ENCODE measurements at places on chromosomes 11 and 22.

DNA sequence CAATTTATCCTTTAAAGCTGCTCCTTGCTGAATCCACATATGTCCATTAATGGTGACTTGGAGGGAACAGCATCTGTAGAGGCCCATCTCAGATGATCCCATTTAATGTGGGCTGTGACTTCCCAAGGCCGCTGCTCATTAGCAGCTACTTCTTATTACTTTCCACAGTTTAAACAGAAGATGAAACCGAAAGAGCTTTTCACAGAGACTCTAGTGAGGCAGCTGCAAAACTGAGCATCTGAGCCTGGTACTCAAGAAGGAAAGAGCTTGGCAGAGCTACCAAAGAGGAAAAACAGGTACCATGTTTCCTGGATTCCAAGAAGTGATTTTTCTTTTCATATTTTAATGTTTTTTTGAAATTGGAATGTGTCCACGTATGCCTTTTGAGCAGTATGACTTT, 110.5 kb upstream of the NARS2 start:
- DNase-seq: no peak

DNA sequence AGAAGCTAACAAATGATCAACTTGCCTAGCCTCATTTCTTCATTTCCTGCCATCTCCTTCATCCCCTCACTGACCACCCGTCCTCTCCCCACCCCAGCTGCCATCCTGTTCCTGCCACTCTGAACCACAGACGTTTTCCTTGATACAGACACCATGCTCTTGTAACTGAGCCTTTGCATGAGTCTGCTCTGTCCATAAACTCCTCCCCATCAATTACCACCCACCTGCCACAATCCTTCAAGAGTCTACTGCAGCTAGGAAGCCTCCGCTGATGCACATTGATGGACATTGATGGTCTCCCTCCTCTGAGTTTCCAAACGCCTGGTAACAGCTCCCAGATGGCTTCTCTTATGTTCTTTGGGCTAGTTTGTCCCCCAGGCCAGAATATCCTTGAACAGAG, 193.8 kb downstream of the DBX1 start:
- DNase-seq: no peak

- DNase-seq: no peak
Observed at GRCh38 chr11:69242266-69242920, 51.6 kb upstream of the MYEOV start.

- DNase-seq: no peak
Observed at GRCh38 chr11:10824888-10825287, 16.2 kb upstream of the EIF4G2 start.

DNA sequence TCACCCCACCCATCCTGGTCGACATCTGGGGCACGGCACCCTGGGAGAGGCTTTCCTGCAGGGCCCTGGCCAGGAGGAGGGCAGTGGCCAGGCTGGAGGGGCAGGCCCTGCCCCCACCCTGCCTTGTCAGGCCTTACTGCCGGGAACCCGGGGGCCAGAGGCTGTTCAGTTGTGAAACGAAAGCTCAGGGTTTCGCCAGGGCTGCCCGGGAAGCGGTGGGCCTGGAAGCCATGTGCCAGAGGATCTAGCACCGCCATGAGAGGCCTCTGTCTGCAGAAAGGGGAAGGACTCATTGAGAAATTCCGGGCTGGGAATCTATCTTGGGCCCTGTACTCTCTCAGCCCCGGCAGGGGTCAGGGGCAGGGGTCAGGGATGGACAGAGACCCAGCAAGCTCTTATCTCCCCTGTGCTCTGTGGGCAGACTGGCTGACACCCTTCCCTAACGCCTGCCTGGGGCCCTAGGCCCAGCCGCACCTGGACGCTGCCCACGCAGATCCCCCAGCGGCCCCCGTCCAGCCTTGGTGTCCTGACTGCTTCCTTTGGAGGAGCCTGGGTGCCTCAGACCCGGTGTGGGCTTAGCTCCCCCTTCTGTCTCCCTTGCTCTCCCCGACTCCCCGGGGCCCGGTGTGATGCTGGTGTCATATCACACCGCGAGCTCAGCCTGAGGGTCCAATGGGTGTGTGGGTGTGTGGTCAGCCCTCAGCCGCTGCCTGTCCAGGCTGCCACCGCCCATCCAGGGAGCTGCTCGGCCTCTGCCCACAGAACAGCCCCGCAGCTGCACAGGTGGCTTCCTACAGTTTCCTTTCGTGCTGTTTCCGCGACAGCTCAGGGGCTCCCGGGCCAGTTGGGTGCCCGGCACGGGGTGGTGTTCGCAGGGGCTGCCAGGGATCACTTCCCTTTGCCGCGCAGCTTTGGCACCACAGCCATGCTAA, 6.5 kb downstream of the PIM3 start:
- DNase-seq: no peak

GRCh38 chr11:109726061-109726460, 304.1 kb downstream of the C11orf87 start:
- DNase-seq: no peak

DNA sequence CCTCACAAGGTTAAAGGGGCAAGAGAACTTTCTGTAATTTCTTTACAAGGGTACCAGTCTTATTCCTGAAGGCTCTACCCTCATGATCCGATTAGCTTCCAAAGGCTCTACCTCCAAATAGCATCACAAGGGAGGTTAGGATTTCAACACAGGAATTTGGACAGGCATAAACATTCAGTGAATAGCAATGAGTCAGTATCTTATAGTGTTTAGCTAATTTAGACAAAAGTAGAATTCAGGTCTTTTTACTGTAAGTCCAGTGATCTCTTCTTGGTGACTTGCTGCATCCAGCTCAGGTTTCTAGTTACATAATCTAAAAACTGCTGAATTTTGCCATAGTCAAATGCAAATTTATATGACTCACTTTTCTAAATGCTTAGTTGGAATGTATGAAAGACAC, 1995.6 kb upstream of the RAG2 start:
- no peak for DNase-seq

- no peak for DNase-seq
Observed at GRCh38 chr11:57885298-57886050, 123.9 kb downstream of the CTNND1 start.

GRCh38 chr11:102883141-102883540, 8.4 kb upstream of the MMP12 start:
- no peak for DNase-seq

DNA sequence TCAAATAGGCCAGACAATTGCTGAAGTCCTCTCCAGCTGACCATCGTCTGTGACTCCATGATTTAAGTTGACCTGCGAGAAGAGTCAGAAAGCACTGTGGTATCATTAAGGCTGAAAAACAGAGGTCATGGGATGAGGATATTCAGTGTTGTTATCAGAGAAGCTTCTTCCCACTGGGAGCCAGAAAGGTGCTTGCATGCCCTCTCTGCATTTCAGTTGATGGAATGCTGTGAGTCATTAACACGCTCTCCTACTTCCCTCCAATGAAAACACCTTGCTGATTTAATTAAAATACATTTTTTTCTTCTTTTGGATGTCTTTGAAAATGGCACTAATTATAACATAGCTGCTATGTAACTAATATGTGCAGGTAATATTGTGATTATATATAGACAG, 667.0 kb downstream of the NTM start:
- DNase-seq: no peak

DNA sequence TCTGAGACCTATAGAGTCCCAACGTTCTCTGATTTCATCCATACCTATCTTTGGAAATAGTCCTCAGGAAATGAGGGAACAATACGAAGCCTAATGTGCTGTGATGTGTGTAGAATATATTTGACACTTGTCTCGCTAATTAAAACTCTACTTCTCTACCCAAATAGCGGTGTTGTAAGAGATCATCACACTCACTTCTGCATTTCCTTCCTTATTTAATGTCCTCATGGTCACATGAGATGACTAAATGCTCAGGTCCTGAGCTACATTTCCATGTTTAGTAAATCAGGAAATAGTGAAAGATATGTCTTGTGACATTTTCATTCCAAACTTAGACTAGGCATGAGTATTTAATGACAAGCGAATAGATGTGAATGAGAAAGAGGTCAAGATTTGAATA, 112.3 kb downstream of the MAML2 start:
- no peak for DNase-seq

- DNase-seq: no peak
Observed at GRCh38 chr22:38935023-38935422, 22.4 kb upstream of the APOBEC3A start.

DNA sequence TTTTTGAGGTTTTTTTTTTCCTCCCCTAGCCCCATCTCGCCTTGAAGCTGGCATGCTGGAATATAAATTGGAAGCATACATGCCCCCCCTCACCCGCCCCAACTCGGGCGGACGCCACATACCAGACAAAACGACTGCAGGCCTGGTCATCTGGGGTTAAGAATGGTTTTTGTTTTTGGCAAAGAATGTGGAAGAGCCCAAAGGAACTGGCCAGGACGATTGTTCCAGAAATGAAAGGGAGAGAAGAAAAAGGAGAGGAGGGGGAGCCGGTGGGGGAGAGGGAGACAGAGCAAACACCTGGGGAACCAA, 25.0 kb downstream of the MN1 start:
- no peak for DNase-seq

GRCh38 chr11:130400781-130401483, 27.5 kb downstream of the ADAMTS8 start:
- DNase-seq: no peak

DNA sequence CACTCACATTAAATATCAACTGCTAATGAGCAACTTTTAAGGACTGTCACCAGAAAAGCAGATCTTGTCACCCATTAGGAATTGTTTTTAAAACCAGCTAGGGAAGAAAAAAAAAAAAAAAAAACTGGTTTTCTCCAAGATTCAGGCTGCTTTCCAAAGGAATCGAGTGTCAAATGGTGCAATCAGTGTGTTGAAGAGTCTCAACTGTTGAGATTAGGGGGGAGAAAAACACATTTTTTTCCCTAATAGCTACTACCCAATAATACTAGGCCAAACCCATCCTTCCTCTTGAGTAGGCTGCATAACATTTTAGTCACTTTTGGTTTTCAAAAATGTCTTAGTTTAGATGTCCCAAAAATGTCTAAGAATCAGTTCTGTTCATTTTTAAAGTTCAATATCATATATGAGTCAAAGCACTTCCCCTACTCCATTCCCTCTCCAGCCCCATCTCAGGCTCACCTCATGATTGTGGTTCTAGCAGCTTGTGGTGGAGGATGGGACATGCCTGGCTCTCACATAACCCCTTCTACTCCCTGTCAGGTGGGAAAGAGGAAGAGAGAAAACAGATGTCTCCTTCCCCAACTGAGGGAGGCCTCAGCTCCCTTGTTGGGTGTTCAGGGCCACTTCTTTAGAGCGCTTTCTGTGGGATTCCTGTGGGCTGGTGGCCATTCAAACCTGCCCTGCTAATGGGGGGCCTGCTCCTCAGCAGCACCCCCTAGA, 193.6 kb downstream of the CWF19L2 start:
- DNase-seq: no peak

GRCh38 chr22:32079130-32080089, 36.3 kb downstream of the SLC5A1 start:
- DNase-seq: no peak

DNA sequence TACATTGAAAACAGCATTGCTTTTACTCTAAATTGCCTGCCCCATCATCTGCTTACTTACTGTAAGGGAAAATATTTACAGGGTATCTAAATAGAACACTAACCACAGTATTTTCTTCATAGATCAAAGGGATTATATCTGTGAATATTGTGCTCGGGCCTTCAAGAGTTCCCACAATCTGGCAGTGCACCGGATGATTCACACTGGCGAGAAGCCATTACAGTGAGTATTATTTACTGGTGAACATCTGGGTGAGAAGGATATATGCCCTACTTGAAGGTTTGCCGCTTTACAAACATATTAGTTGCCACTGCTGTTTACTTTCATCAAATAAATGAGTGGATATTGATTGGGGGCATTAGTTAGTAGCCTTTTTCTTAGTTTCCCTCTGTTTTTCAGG, 5.9 kb upstream of the CNTF start:
- DNase-seq: no peak

- DNase-seq: no peak
Observed at GRCh38 chr11:69922596-69923111, 103.4 kb upstream of the FGF3 start.

DNA sequence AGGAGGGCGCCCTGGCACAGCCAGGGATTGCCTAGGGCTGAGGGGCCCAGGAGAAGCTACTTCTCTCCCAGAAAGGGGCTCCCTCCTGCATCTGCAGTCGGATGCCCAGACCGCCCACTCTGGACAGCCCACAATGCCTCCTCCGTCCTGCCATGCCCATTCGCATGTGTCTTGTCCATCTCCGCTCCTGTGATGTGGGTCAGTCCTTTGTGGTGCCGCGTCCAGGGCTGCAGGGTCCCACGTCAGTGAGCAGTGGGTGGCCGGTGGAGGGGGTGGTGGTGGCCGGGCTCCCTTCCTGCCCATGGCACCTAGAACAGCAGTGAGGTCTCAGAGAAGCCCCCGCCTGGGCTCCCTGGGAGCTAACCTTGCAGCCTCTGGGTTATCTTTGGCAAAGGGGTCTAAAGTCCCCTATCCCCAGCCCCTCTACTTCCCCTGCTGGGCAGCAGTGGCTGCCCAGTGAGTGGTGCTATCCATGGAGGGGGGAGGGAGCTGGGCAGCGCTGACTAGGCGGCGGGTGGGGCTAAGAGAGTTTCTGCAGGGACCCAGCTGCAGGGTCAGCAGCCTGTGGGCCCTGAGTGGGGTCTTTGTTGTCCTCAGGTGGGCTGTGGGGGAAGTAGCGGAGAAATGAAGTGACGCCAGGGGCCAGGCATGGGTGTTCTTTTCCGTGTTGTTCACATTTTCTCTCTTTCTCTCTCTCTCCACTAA, 41.1 kb downstream of the KCNC1 start:
- DNase-seq: no peak

DNA sequence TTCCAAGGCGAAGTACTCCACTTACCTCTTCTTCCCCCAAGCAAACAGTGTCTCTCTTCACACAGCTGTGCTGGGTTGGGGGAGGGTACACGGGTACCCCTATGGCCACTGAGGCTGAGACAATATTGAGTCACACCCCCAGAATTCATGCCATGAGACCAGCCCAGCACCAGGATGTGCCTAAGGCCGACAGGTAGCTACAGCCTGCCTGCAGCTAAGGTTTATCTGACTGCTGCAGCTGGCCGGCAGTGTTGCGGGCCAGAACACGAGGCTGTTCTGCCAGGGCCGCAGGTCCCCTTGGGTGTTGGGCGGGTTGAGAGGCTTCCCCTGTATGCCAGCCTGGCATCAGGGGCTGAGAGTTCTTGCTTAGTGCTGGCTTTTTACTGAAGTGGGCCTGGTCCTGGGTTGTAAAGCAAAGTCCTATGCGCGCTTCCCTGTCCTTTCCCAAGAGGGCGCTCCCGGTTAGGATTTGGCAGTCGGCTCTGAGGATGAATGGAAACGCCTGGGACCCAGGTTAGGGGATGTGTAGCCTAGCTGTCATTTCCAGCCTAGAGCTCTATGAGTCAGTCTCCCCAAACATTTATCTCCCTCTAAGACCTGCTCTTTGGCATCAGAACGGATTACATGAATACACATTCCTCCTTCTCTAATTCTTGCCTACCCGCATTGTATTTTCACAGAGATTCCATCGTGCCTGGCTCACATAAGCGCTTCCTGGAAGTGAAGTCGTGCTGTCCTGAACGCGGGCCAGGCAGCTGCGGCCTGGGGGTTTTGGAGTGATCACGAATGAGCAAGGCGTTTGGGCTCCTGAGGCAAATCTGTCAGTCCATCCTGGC, 7.1 kb downstream of the USP18 start:
- no peak for DNase-seq

Measured in stimulated activated CD8-positive, alpha-beta memory T cell treated with anti-CD3 and anti-CD28 coated beads, Interleukin-7, amount 100 ng/mL, for 1 hour (primary cell).